Left lung (tissue), 14 donors: ENCODE measurements at places on chromosomes 5 and 9. TPM values are rescaled to one million over a fixed set of nuclear protein-coding genes. Genes with fewer than 3 reads are reported as not detected.

GRCh38 chr9:125411171-125411756 is 149.6 kb downstream of the GAPVD1 start:
- peaks cover 26% of the 10 kb centered on the region for H3K27me3 ChIP-seq
- H3K4me1 ChIP-seq, result peaks cover 19% of the 10 kb centered on the region
- H3K27ac ChIP-seq, result no peak overlapping the region

- no peaks in the 10 kb centered on the region for H3K36me3 ChIP-seq
- no peak overlapping the region for H3K27ac ChIP-seq
These were observed 4.1 kb downstream of the FIBCD1 start for GRCh38 chr9:130934702-130935647.

The APBA1 gene
- total RNA-seq, result 2.4 TPM

GRCh38 chr5:167392240-167392639 is 899.2 kb upstream of the WWC1 start:
- H3K4me1 ChIP-seq, result no peaks in the 10 kb centered on the region
- no peaks in the 10 kb centered on the region for H3K36me3 ChIP-seq
- DNase-seq, result no peak
- H3K27ac ChIP-seq, result no peak overlapping the region
- no peaks in the 10 kb centered on the region for H3K27me3 ChIP-seq
